Naive B cell (primary cell): ENCODE measurements at places on chromosomes 12 and 14. TPM values are rescaled to one million over a fixed set of nuclear protein-coding genes. Genes with fewer than 3 reads are reported as not detected.

DNA sequence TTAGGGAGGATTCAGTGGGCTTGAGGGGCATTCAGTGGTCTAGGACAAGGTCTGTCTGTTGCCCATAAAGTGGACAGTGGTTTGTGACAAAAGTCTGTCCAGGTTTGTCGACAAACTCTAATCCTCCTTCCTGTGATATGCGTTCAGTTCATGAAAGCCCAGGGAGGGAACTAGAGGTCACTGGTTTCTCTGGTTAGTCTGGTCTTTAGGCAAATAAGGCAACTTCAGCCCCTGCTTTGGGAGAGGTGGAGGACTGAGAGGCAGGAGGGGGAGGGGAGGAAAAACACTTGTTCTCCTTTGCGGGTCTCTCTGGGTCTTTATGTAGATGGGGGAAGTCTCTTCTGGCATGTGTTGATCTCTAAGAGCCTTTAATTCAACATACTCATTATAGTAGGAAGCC lies 235.1 kb upstream of the PWP1 start:
- DNase-seq = no peak

The MLEC gene
- polyA plus RNA-seq = 33.6 TPM

- DNase-seq = no peak
These were observed 100.2 kb downstream of the RIMBP2 start for GRCh38 chr12:130615861-130616345.

The SIVA1 gene
- 205 TPM for polyA plus RNA-seq

GRCh38 chr12:99131751-99132199 lies 486.7 kb downstream of the APAF1 start:
- no peak for DNase-seq
